SK-N-SH (cell line): ENCODE measurements at places on chromosomes 12 and 14. TPM values are rescaled to one million over a fixed set of nuclear protein-coding genes. Genes with fewer than 3 reads are reported as not detected.

DNA sequence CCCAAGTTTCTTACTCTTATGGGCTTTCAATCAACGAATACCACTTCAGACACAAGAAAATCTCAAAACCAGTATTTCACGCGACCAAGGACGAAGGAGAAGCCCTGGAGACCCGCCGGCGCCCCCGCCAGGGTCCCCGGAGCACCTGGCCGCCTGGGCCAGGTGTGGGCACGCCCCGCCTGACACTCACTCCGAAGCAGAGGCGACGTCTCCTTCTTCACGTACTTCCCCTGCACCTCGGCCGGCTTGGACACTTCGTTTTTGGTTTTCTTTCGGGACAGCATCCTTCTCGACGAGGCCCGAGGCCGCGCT, 466 bp downstream of the SAV1 start:
- DNase-seq: peak; percentile 48

GRCh38 chr14:104315169-104315568, 176.8 kb downstream of the KIF26A start:
- DNase-seq: no peak

GRCh38 chr12:102569803-102570202, 89.4 kb upstream of the IGF1 start:
- no peak for DNase-seq

DNA sequence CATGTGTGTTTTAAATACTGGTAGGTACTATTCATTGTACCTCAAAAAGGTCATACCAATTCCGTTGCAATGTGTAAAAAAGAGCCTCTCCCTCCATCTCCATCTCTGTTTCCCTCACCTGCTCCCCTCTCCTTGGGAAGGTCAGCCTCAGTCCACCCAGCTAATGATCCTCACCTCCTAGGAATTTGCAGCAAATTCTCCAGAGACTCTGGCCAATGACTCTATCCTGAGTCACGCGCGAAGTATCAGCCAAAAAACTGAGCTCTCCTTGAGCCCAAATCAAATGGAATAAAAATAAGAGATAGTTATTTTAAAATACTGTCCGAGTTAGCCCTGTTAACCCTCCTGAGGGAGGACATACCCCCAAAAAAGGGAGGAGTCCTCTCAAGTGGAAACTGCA, 148.4 kb downstream of the DPF3 start:
- no peak for DNase-seq

GRCh38 chr14:100071545-100071944, 6.3 kb downstream of the EVL start:
- no peak for DNase-seq

ASCL1 gene
- polyA plus RNA-seq: 0.21 and 0.28 TPM in 2 replicates
